A172 (cell line): ENCODE measurements at places on chromosomes 3 and 15. TPM values are rescaled to one million over a fixed set of nuclear protein-coding genes. Genes with fewer than 3 reads are reported as not detected.
A peak's percentile ranks its signal among the peaks of the same experiment; 100 is the strongest.

- DNase-seq: no peak
These were observed 100.7 kb downstream of the RBMS3 start for GRCh38 chr3:29381595-29381994.

GRCh38 chr3:151462278-151462780, 1.5 kb upstream of the IGSF10 start:
- no peak for DNase-seq

DNA sequence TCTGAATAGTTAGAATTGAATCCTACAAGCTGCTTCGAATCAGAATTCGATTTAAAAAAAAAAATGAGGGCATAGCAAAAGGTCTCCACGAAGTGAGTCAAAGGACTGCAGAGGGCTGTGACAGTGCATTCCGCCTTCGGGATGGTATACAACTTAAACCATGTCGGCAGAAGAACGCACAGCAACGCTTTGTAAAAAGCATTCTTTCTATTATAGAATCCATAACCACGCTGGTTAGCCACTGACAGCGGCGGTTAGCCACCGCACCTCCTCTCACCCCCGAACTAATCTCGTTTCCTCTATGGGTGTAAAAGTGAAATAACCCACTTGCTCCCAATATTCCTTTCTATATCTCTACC, 664 bp upstream of the PIK3CA start:
- no peak for DNase-seq

DNA sequence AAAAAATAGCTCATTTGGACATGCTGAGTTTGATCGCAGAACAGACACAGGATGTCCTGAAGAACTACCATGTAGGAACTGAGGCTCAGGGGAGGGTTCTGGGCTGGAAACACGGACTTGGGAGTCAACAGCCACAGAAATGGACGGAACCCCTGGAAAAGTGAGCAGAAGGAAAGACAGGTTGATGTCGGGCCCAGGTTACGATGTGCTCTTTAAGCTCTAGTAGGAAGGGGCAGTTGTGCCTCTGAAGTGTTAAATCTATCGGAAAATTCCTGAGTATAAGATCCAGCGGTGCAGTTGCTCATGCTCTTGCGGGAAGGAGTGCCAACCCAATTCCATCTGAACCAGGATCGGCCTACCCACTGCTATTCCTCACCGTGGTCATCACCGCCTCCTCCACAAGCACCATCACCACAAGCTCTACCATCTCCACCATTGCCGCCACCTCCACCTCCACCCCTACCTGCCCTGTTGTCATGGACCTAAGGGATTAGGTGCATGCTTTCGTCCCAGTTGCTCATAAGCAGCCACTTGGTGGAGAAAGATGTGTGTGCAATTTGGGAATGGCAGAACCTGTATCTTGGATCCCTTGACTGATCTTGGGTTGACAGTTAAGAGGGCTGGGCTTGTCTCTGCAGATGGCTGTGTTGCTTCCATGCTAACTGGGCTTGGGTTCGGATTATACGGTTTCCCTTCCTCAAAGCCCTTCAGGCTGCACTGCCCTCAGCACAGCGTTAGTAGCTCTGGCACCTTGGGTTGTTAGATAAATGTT, 108.5 kb downstream of the ASB7 start:
- no peak for DNase-seq

- no peak for DNase-seq
These were observed 30.5 kb upstream of the PXYLP1 start for GRCh38 chr3:141201122-141201521.

GRCh38 chr3:152574461-152575079, 260.4 kb upstream of the P2RY1 start:
- DNase-seq: peak; percentile 64

DNA sequence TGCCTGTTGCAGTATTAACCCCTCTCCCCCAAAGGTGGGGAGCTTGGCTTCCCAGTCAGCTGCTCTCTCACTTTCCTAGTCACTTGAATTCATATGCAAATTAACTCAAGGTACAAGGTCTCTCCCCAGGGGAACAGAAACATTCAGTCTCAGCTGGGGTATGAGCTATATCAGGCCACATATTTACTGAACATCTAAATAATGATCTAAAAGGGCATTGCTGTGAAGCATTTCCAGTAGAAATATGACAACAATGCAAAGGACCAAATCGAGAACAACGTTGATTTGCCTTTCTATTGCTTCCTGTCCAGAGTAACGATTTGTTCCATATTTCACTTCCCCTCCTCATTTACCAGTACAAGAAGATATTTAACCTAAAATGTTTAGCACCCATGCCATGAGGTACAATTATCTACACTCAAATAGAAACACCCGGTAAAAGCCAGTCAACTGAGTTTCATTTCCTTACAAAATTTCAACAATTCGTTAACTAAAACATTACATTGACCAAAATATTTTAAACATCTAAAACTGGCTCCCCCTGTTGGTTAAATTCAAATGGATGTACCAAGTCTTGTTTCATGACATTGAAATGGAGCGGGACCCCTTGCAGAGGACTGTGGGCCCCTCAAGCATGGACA, 36.5 kb upstream of the KLHL6 start:
- DNase-seq: no peak

GRCh38 chr3:151091685-151092345, 6.4 kb downstream of the MED12L start:
- DNase-seq: no peak

- DNase-seq: no peak
These were observed 28.3 kb upstream of the MINDY4B start for GRCh38 chr3:150933473-150933995.

- DNase-seq: no peak
These were observed 123.6 kb downstream of the LIPC start for GRCh38 chr15:58555162-58556027.

Gene PTPRG
- total RNA-seq: 5.6 and 7.3 TPM in 2 replicates

Gene KLF15
- total RNA-seq: 0.03 and 0.31 TPM in 2 replicates

Gene DPPA2
- total RNA-seq: not detected in 2 replicates

Gene GHRL
- total RNA-seq: not detected in 2 replicates

Gene TLR9
- total RNA-seq: not detected in 2 replicates

Gene ATP13A4
- total RNA-seq: not detected in 2 replicates

Gene CCDC12
- total RNA-seq: 21.1 and 32.5 TPM in 2 replicates
